ENCODE measurements at places on chromosomes 7 and 10. TPM values are rescaled to one million over a fixed set of nuclear protein-coding genes. Genes with fewer than 3 reads are reported as not detected.

SNX13 gene
- total RNA-seq: 20.3 TPM

GNAT3 gene
- total RNA-seq: not detected

COL1A2 gene
- total RNA-seq: 0.60 TPM

GPR146 gene
- not detected for total RNA-seq

MYPN gene
- not detected for total RNA-seq

PPP1R3A gene
- not detected for total RNA-seq
